ENCODE measurements at places on chromosomes 3 and 15.

DNA sequence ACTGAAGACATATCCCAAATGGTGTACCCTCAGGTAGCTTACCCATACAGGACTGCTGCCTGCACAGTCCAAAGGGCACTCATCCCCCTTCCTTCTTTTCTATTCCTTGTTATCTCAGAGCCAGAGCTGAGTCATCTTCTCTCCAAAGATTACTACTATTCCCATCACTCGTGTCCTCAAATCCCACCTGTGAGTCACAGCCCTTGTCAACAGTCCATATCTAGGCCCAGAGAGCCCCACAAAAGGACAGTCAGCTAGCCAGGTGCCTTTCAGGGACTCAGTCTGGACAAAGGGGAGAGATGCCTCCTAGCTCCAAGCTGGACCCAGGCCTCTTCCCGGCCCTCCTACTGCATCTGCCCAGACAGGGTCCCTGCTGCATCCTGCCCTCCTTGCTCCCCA, 11.0 kb downstream of the PARP16 start:
- no peak for DNase-seq

GRCh38 chr3:170520996-170521395, 64.9 kb downstream of the SLC7A14 start:
- no peak for DNase-seq

GRCh38 chr3:25064681-25065080, 363.4 kb upstream of the RARB start:
- DNase-seq: no peak

- no peak for DNase-seq
These were observed 73.0 kb downstream of the SUMF1 start for GRCh38 chr3:4394048-4394447.

DNA sequence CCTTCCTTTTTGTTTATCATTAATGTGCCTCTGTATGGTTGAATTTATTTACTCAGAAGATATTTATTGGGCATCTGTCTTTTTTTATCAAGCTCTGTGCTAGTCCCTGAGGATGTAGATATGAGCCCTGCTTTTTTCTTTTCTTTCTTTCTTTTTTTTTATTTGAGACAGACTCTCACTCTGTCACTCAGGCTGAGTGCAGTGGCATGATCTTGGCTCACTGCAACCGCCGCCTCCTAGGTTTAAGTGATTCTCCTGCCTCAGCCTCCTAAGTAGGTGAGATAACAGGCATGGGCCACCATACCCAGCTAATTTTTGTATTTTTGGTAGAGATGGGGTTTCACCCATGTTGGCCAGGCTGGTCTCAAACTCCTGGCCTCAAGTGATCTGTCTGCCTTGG, 58.5 kb downstream of the MBNL1 start:
- no peak for DNase-seq

DNA sequence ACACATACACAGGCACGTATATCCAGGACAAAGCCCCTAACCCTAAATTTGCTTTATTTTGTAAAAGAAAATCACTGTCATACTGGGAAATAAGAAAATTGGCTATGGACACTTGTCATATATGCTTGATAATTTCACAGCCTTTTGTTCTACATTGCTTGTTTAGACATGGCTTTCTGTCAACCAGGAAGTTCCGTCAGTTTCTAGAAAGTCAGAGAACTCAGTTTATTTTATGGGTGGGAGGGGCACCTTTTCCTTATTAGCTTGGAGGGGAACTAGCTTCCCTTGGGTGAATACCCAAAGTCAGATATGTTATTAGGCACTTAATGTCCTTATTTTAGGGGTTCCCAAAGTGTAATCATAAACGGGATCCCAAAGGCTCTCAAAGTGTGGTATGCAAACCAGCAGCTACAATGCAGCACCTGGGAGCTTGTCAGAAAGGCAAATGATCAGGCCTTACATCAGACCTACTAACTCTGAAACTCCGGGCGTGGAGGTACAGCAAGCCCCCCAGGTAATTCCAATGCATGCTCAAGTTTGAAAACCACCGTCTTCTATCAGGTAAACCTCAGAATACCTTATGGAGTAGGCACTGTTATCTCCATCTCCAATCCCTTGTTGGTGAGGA, 50.1 kb downstream of the CADPS start:
- DNase-seq: no peak

GRCh38 chr3:171175741-171176234, 149.3 kb upstream of the SLC2A2 start:
- DNase-seq: no peak

DNA sequence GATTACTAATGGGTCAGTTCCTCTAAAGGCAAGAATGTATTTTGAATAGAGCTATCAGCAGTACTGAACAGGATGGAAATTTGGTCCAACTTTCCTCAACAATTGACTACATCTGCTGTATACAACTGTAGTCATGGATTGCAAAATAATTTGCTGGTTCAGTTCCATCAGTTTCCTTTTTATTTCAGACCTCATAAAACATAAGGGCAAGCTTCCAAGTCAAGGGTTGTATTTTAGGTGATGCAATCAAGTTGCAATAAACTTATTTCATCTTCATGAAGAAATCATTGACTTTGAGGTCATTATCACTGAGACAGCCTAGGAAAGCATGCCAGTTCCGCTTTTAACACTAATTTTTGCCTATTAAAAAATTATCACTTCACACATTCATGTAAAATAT, 90.4 kb upstream of the TSEN2 start:
- DNase-seq: no peak

GRCh38 chr3:173660645-173661299, 263.2 kb downstream of the NLGN1 start:
- DNase-seq: no peak

DNA sequence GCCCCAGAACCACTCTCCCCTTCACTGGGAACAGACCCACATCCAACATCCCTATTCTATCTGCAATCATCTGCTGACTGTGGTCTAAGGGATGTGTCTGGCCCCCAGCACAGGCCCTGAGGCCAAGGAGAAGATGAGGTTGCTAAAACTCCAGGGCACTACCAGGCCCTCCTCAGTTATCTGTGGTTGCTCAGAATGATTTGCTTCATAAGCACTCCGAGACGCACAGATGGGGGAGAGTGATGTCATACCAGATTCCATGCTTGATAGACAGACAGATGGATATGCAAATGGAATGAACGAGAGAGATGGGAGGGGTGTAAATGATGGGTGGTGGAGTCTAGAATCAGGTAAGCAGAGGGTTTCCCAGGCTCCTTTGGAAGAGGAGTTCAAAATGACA, 57.8 kb downstream of the CEMIP start:
- no peak for DNase-seq

- no peak for DNase-seq
These were observed 45.9 kb upstream of the THUMPD3 start for GRCh38 chr3:9316881-9317361.

DNA sequence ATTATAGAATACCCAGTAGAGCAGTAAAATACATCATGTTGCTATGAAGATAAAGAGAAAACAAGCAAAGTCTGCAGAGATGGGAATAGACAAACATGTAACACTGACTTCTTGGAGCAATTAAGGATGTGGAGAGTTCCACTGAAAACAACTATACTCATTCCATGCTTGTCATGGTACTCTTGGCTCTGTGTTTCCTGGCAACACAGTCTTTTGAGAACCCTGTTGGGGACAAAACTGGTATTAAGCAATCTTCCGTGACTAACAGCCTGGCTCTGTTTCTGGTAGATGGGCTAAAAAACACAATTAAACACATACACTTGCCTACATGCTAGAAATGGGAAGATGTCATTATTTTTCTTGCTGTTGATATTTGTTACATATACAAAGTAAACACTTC, 1212.3 kb upstream of the GBE1 start:
- DNase-seq: no peak

- no peak for DNase-seq
These were observed 55.8 kb downstream of the GUCA1C start for GRCh38 chr3:108897883-108898282.

DNA sequence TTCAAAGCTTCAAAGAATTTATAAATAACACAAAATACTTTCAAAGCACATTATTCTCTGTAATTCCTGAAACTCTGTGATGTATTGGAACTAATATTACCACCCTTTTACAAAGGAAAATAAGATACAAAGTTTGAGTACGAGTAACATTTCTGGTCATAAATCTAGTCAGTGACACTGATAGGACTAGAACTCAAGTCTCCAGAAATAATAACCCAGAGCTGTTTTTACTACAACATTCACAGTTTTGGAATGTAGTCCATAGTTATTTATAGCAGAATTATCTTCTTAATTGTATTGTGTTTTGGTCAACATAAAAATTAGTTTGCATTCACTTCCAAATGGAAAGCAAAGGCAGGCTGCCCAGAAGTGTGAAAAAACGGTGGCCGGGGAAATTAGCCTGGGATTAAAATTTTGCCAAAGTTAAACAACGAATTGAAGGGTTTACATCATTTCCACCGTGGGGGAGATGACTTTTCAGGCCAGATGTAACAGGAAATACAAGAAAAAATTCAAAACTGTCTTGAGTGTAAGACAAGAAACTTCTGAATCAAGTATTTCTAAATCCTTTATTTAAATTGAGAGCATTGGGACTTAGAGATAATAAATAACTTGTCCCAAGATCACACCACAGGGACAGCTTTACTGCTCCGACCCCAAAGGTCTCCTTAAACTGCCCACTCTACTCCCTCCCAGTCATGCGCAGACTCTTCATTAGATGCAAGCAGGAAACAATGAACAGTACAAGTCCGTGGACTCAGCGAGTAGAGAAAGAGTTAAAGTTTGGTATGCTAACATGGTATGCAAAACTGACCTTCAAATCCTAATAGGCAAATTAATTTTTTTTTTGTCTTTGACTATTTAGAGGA, 74.3 kb upstream of the VGLL4 start:
- no peak for DNase-seq

DNA sequence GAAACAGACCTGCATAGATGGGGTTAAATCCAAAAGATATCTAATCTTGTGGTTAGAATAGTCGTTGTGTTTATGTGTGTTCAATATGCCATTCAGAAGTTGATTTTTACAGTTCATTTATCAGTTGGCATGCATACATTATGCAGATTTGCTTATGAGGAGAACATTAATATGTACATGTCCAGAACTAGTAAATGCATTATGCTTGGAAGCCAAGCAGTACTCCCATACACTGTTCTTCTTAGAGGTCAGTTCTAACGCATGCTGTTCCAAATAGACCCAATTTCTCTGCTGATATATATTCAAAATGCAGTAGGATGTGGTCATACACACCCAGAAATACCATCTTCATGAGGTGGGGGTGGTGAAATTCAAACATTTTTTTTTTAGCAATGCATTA, 956 bp downstream of the FGF12 start:
- DNase-seq: no peak

DNA sequence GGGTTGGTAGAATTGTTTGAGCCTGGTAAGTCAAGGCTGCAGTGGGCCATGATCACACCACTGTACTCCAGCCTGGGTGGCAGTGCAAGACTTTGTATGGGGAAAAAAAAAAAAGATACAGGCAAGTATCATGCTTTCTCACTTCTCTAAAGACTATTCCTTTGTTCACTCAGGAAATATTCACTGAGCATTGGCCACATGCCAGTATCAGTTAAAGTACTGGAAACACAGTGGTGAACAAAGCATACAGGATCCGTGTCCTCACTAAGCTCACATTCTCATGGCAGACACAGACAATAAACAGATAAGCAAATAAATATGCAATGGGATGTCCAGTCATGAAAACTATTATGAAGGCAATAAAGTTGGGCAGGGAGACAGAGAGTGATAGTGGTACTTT, 5.1 kb upstream of the MTHFS start:
- DNase-seq: no peak

DNA sequence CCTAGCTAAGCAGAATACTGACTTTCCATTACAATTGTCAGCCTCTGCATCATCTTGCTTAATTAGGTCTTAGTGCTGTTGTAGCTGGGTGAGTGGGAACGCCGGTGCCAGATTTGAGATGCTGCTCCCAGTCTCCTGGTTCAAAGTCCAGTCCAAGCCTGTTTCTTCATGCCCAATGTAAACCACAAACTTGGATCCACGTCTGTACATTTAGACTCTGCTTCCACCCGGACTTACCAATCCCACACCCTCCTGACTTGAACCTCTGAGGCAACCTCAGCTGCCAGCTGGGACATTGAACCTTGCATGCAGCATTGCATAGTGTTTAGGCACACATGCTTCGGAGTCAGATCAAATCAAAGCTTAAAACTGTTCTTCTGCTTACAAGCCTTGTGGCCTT, 43.0 kb downstream of the BCL2L10 start:
- no peak for DNase-seq

DNA sequence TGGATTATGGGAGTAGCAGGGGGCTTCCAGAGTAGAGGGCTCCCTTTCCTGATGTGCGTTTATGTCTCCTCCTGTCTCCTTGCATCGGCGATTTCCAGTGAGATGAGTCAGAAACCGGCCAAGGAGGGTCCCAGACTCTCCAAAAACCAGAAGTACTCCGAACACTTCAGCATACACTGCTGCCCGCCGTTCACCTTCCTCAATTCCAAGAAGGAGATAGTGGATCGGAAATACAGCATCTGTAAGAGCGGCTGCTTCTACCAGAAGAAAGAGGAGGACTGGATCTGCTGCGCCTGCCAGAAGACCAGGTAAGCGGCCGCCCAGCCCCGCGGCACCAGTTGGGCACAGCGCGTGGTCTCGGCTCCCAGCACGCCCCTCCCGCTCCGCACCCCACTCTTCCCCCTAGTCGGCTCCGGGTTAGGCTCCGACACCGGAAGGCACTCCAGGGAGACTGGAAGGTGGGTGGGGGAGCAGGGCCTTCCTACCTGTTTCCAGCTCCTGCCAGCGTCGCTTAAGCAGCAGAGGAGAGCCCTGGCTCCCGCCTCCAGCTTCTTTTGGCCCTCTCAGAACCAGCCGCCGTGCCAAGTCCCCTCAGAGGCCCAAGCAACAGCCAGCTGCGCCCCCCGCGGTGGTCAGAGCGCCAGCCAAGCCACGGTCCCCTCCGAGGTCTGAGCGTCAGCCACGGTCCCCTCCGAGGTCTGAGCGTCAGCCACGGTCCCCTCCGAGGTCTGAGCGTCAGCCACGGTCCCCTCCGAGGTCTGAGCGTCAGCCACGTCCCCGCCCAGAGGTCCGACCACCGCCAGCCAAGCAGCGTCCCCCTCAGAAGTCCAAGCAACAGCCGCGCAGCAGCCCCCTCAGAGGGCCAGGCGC, 34.7 kb downstream of the MOBP start:
- DNase-seq: no peak

- no peak for DNase-seq
These were observed 106.0 kb downstream of the THRB start for GRCh38 chr3:24388611-24389010.

DNA sequence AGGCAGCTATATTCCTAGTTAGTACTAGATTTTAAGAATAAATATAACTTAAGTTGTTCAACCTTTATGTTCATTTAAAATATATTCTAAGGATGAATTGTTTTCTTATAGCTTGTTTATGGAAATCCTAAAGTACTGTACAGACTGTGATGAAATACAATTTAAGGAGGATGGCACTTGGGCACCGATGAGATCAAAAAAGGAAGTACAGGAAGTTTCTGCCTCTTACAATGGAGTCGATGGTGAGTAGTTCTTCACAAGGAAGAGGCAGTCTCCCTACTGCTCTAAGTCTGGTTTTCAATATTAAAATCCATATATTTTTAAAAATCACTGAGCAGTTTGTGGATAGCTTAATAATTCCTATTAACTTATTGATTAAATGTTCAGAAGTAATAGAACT, 29.6 kb downstream of the CALML4 start:
- no peak for DNase-seq

- no peak for DNase-seq
These were observed 35.0 kb upstream of the HES1 start for GRCh38 chr3:194100856-194101390.

- no peak for DNase-seq
These were observed 31.4 kb downstream of the NPTN start for GRCh38 chr15:73601451-73602445.

Measured in CD8-positive, alpha-beta T cell (primary cell).